Right lobe of liver (tissue), 6 donors: ENCODE measurements at places on chromosomes 12 and 14. TPM values are rescaled to one million over a fixed set of nuclear protein-coding genes. Genes with fewer than 3 reads are reported as not detected.

DNA sequence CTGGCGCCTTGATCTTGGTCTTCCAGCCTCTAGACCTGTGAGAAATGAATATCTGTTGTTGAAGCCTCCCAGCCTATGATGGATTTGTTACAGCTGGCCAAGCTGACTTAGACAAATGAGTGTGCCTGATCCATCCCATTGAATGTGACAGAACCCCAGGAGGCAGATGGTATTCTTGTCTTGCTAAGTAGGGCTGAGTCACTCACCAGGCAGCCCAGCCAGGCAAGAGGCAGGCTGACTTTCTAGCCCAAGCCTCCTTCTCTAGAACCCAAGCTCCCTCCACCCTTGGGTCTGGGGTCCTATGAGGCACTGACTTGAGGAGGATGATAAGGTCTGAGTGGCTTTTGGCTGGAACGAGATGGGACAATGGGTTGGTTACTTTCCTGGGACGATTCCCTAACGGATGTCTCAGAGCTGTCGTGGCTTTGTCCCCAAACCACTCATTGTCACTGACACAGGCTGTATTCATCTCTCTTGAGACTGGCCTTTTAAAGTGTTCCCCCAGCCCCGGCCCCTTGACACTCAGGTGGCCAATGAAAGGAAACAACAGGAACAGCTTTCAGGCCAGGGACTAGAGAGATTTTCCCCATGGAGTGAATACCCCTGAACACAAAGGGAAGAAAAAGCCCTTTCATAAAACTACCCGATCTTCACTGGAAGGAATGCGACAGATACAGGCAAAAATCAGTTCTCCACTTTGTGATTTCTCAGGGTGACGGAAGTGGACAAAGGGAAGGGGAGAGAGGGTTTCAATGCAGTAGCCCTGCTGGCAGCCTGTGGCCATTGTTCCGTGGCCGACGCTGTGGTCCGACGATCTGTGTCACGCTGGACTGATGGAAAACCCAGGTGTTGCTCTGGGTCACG is 264.2 kb downstream of the AACS start:
- no peak for DNase-seq

DNA sequence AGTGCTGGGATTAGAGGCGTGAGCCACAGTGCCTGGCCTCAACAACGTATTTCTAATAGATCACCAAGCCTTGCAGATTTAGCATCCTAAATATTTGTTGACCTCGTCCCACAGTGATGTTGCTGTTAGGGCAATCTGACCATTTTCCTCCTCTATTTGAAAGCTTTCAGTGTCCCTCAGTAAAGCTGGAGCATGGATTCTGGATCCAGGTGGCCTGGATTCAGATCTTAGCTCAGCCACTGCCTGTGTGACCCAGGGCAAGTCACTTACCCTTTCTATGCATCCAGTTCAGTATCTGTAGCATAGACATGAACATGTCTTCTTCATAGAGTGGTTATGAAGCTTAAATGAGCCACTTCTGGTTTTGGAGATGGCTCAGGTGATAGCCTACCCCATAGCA is 3.9 kb upstream of the HSP90AA1 start:
- DNase-seq: no peak

- DNase-seq: no peak
These were observed 232.9 kb downstream of the ATXN7L3B start for GRCh38 chr12:74770552-74770951.

- no peak for DNase-seq
These were observed 13.0 kb upstream of the ITPR2 start for GRCh38 chr12:26845984-26846383.

DNA sequence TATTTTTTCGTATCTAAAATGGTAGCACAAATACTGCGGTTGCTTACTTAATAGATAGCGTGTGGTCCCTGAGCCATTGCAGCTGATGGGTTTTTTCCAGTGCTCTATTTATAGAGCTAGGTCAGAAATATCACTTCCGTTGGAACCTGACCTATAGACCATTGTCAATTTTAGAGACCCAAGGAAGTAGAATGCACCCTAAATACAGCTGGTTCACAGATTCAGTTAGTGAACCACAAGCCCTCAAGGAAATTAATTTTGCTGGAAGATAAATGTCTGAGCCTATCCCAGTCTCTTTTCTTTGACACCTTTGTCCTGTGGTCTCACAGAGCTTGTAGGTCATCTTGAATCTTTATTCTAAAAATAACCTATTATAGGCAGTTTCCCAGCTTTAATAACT is 391.0 kb downstream of the ZFP36L1 start:
- no peak for DNase-seq

DNA sequence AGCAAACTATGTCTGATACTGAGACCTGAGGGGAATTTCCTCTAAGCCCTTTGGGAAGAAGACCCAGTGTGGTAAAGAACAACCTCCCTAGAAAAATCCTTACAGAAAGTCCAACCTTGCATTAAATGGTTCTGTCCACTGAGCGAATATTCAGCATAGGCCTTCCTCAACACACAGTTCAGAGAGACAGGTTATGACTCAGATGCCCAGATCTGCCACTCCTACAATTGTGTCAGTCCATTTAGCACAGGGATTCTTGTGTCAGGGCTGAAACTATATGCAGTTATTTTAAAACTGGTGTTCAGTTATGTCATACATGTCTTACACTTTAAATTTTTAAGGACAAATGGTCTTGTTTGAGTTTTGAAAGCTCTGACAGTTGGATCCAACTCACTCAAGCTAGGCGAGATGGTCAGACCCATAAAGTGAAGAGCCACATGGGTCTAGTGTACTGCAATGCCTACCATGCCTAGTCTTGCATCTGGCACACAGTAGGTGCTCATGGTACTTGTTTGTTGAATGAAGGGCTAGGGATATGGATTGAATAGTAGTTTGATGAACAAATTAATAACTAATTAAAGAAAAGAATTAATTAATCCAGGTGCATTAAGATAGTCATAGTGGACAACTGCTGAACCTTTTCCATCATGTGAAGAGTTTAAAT is 207.5 kb upstream of the PWP1 start:
- DNase-seq: no peak

GRCh38 chr14:106129274-106129673 is 602.9 kb downstream of the TMEM121 start:
- no peak for DNase-seq

DNA sequence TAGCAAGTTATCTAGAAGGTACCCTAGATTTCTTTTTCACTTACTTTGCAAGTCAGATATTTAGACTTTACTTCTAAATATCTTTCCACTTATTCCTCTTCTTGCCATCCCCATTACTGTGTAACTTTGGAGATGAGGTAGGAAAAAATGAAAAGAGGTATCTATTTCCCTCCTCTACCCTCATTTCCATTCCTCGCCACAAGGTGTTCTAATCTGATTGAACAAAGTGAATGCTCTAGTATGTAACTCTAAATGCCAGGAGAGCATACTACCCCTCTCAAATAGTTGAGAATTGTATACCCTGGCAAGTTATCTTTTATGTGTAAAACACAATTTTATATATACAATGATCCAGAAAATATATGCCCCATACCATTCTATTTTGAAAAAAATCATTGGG is 1.7 kb upstream of the LDHB start:
- DNase-seq: no peak

DNA sequence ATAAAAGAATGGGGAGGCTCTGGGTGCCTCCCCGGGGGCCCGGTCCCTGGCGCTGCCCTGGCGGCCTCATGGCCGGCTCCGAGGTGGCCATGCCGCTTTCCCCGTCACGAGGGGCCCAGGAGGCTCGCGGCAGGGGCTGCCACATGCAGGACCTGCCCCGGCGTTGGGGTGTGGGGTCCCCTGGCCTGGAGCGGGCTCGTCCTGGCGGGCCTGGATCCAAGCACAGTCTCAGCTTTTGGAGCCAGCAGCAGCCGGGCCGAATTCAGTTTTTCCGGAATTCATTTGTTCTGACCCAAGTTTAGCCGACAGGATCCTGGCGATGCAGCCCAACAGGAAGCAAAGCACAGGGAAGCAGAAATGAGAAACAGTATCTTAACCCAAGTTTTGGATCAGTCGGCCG is 26.4 kb upstream of the AEBP2 start:
- DNase-seq: no peak

- DNase-seq: no peak
These were observed 85.0 kb upstream of the GPR68 start for GRCh38 chr14:91329486-91330014.

DNA sequence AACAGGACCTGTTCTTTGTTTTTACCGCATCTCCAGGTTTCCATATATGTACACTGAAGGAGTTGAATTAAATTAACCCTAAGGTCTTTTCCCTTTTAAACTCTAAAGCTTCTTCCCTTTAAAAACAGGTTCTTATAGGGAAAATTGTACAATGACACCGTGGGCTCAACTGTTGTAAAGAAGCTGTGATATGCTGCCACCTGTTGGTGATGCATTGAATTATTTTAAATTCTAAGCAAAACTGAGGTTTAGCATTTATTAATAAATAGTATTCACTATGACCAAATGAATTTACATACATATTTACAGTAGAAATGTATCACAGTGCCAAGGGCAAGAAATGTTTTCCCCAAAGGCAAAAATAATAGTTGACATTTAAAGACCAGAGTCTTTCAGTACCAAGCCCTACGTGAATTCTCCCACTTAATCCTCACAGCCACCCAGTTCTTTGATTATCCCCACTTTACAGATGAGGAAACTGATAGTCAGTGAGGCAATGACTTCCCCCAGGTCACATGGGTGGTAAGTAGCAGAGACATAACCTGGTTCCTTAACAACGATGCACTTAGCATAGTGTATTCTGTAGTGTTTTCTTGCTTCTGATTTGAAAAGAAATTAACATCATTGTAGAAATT is 35.7 kb upstream of the TMEM263 start:
- no peak for DNase-seq

GRCh38 chr12:97292588-97292987 is 170.0 kb upstream of the RMST start:
- no peak for DNase-seq

- no peak for DNase-seq
These were observed 17.4 kb upstream of the CLMN start for GRCh38 chr14:95337041-95337595.

- DNase-seq: no peak
These were observed 19.1 kb upstream of the COL2A1 start for GRCh38 chr12:48023386-48023785.

DNA sequence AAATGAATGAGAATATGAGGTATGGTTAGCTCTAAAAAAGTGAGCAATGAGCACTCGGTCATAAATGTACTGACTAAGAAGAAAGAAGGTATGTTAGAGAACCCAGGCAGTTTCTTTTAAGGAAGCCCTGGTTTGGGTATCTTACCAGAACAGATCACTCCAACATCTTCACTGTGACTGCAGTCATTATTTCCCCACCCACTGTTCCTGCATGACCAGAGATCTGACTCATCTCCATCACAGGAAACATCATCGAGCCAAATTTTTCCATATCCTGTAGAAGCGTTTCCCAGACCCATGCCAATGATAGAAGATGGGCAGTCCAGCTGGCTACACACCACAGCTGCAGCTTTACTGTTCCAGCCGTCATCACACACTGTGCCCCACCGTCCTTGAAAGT is 48.0 kb downstream of the CD163L1 start:
- no peak for DNase-seq

DNA sequence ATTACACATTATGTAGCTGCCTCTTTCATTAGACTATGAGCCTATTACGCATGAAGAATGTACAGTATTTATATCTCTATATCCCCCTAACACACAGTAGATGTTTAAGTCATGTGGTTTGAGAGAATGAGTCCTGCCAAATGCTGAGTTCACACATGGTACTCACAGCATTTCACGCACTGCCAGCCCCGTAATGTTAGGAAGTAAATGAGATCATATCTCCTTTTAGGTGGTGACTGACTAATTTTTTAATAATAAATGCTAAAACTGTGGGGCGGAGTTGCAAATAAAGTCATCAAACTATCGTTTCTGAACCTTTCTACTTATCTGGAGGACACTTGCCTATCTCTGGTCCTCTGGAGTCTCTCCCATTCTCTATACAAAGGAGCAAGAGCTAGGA is 343.8 kb downstream of the ADAMTS20 start:
- DNase-seq: no peak

DNA sequence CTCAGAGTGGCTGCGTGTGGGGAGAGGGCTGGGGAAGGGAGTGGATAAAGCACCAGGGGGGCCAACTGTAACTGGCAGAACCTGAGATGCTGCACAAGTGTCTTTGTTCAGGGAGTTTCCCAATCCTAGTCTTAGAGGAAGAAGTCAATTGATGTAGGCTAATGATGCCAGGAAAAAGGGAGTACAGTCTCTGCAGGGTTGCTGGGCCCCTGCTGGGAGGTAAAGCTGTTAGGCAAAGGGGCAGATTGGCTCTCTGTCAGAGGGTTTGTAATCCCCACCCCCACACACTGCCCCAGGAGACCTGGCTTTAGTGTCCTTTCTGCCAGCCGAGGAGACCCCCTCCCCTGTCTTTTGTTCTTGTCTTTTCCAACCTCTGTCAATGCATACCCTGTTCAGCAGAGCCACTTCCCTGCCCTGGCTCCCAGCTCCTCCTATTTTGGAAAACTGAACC is 178.4 kb downstream of the KCNA5 start:
- DNase-seq: no peak

DNA sequence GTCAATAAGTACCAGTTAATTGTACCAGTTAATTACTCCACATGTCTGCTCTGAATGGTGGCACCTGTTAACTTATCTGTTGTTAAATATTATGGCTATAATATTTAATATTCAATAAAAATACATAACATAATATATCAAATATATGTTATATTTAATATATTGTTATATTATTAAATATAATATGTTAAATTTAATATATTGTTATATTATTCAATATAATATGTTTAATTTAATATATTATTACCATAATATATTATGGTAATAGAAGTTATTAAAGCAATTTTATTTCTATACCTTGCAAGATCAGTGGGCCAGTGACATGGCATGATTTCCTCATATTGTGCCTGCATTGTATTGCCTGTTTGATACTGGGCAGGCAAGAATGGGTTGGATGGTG is 98.4 kb downstream of the TBC1D30 start:
- no peak for DNase-seq

DNA sequence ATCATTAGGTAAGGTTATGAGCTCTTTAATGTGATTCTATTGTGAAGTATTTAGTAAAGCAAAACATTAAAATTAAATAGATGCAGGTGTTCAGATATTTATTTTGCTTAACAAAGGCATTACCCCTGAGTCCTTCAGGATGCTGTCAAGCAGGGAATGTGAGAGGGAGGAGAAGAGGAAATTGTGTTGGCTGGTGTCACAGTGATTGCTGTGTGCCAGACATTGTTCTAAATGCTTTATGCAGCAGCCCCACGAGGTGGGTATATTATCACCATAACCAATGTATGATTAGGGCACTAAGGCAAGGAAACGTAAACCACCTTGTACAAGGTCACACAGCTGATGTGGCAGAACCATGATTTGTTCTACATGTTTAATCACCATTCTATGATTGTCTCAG is 80.1 kb downstream of the STAB2 start:
- DNase-seq: no peak

The VDR gene
- 0.19 TPM for total RNA-seq

The SMOC1 gene
- 88.5 TPM for total RNA-seq

The HIGD1C gene
- total RNA-seq: not detected

The PTPRR gene
- total RNA-seq: not detected

The IAPP gene
- total RNA-seq: 0.22 TPM

The HOXC4 gene
- not detected for total RNA-seq

The AGAP2 gene
- 0.46 TPM for total RNA-seq

The MYO1H gene
- total RNA-seq: not detected

The MGAT4C gene
- total RNA-seq: 0.37 TPM

The PTGER2 gene
- 0.30 TPM for total RNA-seq
